Activated T-cell treated with anti-CD3 and anti-CD28 coated beads for 4 hours (primary cell): ENCODE measurements at places on chromosomes 11 and 22.

- DNase-seq: no peak
Observed at GRCh38 chr11:65427691-65428577, 5.3 kb downstream of the NEAT1 start.

DNA sequence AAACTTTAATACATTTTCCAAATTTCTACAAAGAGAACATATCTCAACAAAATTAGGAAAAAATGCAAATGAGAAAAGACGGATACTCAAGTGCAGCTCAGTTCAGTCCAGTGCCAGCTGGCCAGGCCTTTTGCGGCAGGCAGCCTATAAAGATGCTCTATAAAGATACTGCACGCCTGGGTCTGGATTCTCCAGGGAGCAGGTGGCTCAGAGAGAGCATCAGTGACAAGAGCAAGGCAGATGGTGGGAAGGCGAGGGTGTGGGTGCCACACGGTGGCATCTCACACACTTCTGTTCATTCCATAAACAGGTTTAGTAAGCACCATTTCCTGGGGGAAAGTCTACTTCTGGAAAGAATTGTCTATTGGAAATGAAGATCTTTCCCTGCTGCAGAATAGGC, 18.1 kb upstream of the SCN3B start:
- DNase-seq: no peak

DNA sequence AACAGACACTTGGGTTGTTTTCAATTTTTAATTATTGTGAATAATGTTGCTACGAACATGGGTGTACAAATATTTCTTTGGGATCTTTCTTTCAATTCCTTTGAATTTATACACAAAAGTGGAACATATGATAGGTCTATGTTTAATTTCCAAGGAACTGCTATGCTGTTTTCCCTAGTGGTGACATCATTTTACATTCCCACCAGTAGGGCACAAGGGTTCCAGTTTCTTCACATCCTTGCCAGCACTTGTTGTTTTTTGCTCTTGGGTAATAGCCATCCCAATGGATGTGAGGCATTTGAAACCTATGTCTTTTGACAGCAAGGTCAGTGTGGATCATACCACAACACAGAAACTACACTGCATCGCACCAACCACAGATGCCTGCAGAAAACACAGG, 41.8 kb upstream of the SCN3B start:
- no peak for DNase-seq

DNA sequence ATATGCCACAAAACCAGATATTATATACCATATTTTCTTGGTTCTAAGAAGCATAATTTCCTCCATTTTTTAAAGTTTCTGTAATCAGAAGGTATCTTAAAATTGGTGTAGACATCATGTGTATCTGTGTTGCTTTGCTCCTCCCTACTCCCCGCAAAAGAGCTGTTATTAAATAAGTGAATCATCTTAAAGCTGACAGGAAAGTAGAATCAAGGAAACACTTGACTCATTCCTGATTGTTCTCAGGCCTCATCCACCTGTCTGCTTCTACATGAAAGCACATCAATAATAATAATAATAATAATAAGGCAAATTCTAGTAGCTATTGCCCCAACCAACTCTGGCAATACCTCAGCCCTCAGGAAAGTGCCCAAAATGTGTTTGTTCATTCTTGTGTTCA, 26.2 kb upstream of the GUCY1A2 start:
- DNase-seq: no peak

DNA sequence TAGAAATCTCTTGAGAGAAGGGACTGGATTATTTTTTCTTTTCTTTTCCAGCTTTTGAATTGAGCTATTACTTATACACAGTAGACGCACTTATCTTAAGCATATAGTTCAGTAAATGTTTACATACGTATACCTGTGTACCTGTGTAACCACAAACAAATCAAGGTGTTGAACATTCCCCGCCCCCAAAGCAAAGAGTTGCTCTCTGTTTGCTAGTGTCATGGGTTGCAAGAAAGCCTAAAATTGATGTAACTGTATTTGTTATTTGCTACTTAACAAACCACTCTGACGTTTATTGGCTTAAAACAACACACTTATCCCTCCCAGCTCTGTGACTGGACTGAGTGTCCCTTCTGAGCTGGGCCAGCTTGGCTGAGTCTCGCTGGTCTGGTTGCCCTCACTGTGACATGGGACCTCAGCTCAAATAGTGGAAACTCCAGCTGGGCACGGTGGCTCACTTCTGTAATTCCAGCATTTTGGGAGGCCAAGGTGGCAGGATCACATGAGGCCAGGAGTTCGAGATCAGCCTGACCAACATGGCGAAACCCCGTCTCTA, 25.4 kb upstream of the CABP2 start:
- no peak for DNase-seq

GRCh38 chr11:31059529-31059928, 310.0 kb downstream of the DCDC1 start:
- DNase-seq: no peak

GRCh38 chr11:12110201-12110713, at the start of gene MICAL2:
Gene MICAL2 (plus strand): TSS chr11:12110590. CDS start chr11:12162156, 51,566 bp downstream.
- peak; percentile 71 for DNase-seq

DNA sequence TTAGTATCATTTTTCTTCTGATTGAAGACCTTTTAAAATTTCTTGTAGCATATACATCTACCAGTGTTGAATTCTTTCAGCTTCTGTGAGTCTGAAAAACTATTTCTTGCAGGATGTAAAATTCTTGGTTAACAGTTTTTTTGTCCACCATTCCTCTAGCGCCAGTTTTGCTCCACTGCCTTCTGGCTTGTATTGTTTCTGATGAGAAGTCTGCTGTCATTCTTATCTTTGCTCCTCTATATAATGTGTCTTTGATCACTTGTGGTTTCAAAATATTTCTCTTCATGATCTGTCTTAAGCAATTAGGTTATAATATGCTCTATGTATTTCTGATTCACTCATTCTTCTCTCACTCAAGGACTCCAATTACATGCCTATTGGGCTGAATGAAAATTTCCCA, 152.3 kb downstream of the INSC start:
- no peak for DNase-seq

DNA sequence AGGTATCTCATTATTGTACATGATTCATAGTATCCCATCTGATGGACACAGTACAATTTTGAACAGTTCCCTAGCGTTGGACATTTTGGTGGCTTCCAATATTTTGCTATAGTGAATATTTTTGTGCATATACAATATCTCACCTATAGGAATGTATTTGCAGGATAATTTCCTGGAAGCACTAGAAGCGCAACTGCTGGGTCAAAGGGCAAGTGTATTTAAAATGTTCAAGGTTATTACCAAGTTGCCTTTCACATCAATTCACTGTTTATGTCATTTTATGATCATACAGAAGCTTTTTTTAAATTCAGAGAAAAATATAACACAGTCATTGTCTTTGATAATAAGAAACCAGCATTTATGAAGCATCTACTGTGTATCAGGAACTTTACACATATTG, 19.1 kb upstream of the RPS3 start:
- DNase-seq: no peak
